ENCODE measurements at places on chromosomes 7 and 10.

- no peak for DNase-seq
Observed at GRCh38 chr7:125675640-125676039, 746.0 kb upstream of the POT1 start.

DNA sequence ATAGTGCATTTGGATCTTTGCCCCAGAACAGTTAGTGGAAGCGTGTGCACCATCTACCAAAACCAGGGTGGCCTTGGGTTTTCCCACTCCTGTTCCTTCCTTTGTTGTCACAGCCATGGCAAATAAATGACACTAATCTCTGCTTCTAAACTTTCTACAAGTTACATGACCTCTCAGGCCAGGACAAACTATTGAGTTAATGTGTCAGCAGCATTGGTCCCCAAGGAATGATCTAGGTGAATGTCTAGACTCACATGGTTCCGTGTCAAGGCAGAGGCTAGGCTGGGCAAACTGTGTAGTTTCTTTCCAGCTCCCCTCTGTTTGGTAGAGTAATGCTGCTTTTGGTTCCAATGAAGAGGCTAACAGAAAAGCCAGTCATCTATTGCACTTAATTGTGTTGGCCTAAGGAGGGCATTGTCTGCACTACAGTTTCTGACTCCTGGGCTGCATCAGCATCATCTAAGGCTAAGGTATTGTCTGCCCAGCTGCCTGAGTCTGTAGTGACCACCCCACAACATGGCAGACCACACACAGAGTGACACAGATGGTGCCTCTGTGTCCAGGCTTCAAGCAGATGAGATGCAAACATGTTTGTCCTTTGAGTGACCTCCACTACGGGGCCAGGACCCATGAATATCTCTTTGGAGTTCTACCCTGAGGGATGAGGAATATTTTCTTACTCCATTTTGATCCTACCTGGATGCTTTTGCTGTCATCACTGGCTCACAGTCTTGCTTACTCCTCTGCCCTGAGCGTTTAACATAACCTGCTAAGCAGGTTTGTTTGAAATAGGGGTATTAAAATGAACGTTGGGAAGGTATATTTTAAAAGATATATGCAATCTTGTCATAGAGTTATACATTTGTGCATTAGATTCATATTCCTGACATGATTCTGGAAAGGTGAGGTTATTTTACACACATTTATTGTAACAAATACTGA is 1.7 kb downstream of the CYP3A4 start:
- no peak for DNase-seq

DNA sequence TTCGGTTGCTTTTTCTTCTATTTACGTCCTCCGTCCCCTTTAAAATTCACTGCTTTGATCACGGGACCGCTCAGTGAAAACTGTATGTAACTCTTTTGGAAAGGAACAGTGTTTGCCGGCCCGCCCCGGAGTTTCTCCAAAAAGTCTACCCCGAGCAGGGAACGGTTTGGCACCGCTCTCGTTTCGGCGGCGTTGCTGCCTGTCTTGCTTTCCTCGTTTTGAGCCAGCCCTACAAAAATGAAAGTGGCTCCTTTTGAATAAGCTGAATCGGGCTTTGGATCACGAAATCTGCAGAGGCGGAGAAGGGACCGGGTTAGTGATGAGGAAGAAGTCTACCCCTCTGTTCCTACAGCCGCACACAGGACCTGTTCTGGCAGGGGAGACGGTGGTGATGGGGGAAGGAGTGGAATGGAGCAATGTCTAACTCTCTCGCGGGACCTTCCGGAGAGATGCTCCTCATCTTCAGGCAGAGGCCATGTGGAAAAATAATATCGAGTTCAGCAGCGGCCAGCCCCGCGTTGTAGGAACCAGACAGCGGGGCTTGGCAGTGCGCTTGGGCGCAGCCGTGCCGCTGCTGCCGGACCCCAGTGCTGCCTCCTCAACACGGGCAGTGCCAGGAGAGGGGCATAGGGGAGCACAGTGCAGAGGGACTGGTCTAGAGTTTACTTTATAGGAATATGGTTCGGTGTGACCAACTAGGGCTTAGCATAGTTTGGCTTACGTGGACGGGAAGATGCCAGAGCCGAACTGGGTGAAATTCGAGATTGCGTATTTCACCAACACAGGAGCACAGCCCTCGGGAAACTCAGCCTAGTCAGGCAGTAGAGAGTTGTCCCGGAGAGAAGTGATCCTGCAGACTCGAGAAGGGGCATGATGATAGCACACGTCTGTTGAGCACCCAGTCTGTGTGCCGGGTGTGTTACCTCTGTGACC is 1.4 kb downstream of the HTRA1 start:
- no peak for DNase-seq

GRCh38 chr10:63206997-63207811 is 74.1 kb downstream of the NRBF2 start:
- DNase-seq = no peak

GRCh38 chr7:69211336-69211735 is 386.9 kb upstream of the AUTS2 start:
- no peak for DNase-seq

GRCh38 chr10:71677261-71677660 is 42.3 kb downstream of the C10orf105 start:
- no peak for DNase-seq

- DNase-seq = no peak
Observed at GRCh38 chr7:75900617-75901315, 14.2 kb upstream of the POR start.

DNA sequence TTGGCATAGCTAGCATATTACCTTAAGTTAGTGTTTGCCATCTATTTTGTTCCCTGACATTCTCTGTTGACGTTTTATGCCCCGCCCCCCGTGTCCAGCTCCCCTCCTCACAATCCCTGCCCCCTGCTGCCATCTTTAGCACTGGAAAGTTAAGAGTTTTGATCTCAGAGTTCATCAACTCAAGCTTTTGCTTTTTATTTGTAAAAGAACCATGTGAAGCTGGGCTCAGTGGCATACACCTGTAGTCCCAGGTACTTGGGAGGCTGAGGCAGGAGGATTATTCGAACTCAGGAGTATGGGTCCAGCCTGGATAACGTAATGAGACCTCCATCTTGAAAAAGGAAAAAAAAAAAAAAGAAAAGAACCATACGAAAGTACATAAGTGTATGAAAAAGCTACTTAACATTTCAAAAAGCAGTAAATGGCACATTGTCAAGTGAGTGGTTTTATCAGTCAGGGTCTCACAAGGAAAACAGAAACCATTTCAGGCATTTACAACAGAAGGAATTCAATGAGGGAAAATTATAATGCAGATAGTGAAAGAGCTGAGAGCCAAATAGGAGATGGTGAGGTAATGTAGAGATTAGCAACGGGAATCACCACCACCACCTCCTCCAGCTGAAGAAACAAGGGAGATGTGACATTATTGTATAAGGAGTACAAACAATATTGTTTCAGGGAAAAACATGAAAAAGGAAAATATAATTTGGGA is 64.9 kb downstream of the MCU start:
- no peak for DNase-seq

DNA sequence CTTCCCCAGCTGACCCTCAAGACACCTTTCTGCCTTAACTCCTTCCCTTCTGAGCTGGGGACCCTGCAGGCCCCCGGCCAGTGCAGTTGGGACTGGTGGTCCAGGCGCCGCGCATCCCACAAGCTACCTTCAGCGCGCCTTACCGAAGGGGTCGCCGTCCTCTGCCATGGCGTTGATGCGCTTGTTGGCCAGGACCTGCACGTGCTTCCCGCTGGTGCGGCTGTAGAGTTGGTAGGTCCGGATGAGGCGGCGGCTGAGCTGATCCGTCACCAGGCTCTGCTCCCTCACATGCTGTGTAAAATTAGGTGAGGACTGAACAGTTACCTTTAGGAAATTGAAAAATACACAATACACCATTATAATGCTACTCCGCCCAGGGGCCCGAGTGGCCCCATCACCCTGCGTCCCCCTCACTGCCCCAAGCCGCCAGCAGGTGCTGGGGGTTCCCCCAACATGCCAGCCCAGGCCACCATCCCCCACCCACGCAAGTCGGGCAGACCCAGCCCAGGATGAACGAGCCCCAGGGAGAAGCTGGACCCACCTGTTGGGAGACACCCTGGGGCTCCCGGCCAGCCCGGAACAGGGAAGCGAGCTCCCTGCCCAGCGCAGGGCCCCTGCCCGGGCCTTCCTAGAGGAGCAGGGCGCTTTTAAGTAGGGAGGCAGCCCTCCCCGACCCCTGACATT is 1.2 kb downstream of the FGF8 start:
- DNase-seq = no peak

- DNase-seq = peak; percentile 78
Observed at GRCh38 chr7:100132697-100133151, 6.0 kb downstream of the MBLAC1 start.

DNA sequence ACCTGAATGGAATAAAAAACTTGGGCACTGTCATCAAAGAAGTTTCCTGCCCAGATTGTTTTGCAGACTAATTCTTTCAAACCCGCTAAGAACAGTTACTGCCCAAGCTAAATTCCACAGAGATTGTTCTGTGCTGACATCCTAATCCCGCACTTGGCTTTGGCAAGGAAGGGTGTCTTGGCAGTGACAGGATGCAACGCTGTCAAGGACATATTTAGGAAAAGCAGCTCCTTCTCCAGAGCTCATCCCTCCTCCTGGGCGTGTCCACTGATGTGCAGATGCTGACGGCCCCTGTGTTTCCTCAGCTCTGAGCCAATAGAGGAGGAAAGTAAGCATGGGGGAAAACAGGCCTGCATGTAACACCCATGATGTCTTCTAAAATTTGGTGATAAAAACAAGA is 74.2 kb downstream of the EEPD1 start:
- DNase-seq = no peak

DNA sequence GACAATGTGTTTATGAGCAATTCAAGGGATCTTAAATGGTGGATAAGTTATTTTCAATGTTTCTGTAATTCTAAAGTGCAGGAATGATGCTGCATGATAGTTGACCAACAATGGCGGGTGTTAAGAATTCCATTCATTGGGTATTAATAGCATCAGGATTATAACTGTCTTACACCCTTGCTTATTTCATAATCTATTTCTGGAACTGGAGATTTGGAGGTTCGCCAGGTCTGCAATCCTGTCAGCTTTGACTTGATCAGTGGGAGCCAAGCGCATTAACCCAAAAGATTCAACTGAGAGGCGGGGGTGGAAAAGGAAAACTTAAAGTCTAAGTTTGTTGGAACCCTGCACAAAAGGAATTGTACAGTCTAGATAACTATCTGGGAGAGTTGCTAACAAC is 114.9 kb upstream of the ZEB1 start:
- DNase-seq = no peak

DNA sequence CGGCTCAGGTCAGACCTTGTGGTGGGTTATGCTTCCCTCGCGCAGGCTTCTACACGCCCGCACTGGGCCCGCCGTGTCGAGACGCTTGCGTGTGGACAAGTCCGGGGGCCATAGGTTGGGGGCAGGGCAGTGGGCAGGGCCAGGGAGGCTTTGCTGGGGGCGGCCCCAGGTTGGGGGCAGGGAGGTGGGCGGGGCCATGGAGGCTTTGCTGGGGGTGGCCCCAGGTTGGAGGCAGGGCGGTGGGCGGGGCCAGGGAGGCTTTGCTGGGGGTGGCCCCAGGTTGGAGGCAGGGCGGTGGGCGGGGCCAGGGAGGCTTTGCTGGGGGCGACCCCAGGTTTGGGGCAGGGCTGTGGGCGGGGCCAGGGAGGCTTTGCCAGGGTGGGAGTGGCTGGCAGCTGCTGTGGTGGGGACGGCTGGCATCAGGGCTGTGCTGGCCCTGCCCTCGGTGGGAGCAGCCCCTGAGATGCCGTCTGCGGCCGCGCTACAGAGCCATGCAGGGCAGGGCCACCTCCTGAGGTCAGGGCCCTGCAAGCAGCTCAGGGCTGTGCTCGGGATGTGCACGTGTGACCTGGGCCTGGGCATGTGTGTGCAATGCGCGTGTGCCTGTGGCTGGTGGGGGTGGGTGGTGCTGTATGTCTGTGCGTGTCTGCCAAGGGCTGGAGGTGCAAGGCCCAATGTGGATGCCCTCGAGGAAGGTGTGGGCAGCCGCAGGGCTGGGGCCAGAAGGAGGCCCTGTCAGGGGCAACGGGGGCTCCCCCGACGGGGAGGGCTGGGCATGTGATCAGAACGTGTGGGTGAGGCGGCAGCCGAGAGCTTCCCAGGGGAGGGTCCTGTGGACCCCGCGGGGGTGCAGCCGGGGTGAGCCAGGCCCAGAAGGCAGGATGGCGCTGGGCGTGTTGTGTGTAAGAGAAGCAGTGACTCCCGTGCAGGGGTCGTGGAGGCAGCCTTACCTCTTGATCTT is 72.5 kb upstream of the NKX6-2 start:
- DNase-seq = no peak

- DNase-seq = no peak
Observed at GRCh38 chr10:130036296-130037065, 72.4 kb upstream of the EBF3 start.

GRCh38 chr10:89900554-89900953 is 199.2 kb downstream of the KIF20B start:
- no peak for DNase-seq

- no peak for DNase-seq
Observed at GRCh38 chr7:33596686-33597085, 308.7 kb upstream of the BMPER start.

- DNase-seq = no peak
Observed at GRCh38 chr10:111561124-111561523, 484.3 kb downstream of the ADRA2A start.

DNA sequence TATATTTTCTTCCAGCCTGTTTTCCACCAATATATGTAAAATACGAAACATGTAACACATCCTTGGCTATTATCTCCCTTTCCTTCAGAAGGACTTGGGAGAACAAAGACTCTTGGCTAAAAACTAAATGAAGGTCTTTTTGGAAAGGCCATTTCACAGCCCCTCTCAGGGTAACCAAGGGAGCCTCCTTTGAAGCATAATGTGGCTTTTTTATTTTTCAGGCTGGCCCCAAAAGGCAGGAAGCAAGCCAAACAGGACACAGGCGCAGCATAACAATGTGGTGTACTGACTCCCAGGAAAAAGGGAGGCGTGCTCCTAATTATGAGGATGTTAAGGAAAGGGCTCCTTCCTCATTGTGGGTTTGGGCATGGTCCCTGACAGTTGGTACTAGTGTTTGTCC is 30.3 kb upstream of the CCSER2 start:
- no peak for DNase-seq

DNA sequence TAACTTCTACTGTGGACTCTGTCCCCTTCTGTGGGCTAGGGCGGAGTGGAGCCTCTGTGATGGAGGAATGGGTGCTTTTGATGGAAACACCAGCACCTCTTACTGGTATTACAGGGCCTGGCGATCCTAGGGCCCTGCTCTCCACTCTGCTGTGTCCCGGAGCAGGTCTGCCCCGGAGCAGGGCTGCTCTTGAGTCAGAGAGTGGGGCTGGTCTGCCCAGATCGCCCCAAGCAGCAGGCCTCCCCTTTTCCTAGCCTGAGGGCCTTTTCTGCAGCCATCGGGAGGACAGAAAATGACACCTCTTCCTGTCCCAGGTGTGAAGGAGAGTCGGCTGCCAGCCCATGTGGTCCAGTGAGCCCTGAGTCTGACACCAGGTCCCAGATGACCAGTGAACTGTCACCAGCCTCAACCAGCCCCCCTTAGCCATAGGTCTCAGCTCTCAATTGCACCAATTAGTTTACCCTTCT is 1.4 kb downstream of the ZNF282 start:
- peak; percentile 53 for DNase-seq

GRCh38 chr7:141573511-141573910 is 22.3 kb downstream of the AGK start:
- DNase-seq = no peak

Data from HEK293T (cell line).